ENCODE measurements at places on chromosomes 2 and 18. TPM values are rescaled to one million over a fixed set of nuclear protein-coding genes. Genes with fewer than 3 reads are reported as not detected.

Gene GAD1
- total RNA-seq = 13.3 TPM

Gene SEPTIN10
- total RNA-seq = 0.14 TPM

Gene CFAP65
- total RNA-seq = not detected

Gene MC5R
- total RNA-seq = not detected

Gene VWA3B
- not detected for total RNA-seq

Gene FBXO41
- 33.8 TPM for total RNA-seq

Gene HOXD1
- not detected for total RNA-seq

DNA sequence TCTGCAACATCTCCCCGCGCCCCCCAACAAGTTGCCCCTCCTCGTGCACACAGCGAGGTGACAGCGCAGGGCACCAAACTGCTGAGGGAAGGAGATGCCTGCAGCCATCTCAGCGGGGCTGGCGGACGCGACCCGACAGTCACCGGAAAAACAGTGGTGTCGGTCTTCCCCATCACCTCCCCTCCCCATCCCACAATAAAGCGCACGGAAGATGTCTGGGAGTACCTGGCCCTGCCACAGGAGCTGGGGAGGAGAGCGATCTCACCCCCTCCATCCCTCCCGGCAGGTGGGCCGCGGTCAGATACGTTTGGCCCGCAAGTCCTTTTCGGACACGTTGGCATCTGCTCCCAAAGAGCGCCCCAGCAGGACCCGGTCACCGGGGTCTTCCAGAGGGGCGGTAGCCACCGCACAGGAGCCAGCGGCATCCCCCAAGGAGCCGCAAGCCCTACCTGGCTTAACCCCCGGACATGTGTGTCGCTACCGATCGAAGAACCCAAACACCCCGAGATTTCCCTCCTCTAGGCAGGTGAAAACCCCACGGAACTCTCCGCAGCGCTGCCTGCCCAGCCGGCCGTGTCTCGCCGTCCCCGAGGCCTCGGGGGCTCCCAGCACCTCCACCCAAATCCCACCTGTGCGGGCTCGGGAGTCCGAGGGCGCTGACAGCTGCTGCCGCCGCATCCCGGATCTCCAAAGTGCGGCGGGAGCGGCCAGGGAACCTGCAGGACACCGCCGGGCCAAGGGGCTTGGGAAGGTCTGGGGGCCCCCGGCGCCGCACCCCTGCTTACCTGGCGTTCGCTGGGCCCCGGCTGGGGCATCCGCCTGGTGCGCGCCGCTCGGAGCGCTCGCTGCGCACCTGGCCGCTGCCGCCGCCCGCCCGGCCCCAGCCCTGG, 657 bp downstream of the ATP8B1 start:
- DNase-seq = peak; percentile 63
- H3K4me3 ChIP-seq = peak overlapping the region; percentile 81
- H3K27ac ChIP-seq = peak overlapping the region; percentile 34
- H3K4me1 ChIP-seq = peaks cover 10% of the 10 kb centered on the region

DNA sequence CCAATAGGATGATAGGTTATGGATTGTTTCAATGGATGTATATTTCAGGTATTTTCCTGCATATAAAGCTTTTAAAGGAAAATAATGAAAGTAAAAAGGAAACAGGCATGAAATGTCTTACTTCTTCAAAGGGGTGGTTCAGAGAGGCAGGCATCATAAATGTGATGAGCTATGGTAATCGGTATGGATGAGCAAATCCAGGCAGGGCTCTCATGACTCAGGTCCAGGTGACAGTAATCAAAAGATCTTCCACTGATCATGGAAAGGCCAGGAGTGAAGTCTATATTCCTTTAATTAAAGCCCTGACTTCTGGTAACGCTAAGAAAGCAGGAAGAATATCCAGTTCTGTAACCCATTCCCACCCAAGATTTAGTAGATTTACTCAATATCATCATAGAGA, 48.7 kb upstream of the RGPD4 start:
- H3K27ac ChIP-seq = no peak overlapping the region
- no peak overlapping the region for H3K4me3 ChIP-seq
- no peaks in the 10 kb centered on the region for H3K27me3 ChIP-seq
- H3K4me1 ChIP-seq = no peaks in the 10 kb centered on the region
- DNase-seq = no peak

DNA sequence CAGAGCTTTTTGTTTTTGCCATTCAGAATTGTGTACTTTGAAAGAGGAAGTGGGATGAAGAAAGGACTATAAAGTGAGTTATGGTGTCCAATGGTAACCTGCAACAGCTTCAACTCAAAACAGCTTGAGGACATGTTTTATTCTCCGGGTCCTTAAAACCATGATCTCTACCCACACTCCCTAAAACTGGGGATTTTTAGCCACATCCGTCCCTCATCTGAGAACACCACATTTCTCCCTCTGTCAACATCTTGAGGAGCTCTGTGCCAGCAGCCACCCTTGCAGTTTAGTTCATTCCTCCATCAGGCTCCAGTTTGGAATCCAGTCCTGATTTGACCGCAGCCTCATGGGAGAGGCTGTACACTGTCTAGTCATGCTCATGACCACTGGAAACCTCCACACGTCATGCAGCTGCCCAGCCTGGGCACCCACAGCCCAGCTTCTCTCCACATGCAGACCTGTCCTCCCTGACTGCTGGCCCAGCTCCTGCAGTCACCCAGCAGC, 62.6 kb downstream of the C18orf63 start:
- H3K27ac ChIP-seq = peak overlapping the region; percentile 79
- no peaks in the 10 kb centered on the region for H3K36me3 ChIP-seq
- H3K27me3 ChIP-seq = no peaks in the 10 kb centered on the region
- H3K4me3 ChIP-seq = peak overlapping the region; percentile 47
- H3K4me1 ChIP-seq = peaks cover 32% of the 10 kb centered on the region
- DNase-seq = peak; percentile 86

DNA sequence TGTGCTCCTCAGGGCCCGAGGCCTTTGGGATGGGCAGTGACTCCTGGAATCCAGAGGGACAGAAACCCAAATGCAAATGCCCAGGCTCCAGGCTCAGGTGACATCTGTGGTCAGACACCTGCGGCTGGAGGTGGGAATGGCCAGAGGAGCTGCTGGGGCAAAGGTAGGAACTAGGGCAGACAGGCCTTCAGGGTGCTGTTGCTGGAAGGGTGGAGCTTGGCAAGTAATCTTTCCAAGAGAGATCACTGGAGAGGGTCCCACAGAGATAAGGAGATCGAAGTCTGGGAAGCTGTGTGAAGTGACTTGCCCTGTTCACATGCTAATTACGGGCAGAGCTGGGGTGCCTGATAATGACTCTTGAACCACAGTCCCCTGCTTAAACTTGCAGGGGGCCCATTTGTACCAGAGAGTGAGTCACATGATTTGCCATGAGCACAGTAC, 82.4 kb downstream of the ACAA2 start:
- H3K36me3 ChIP-seq = no peaks in the 10 kb centered on the region
- H3K4me1 ChIP-seq = no peaks in the 10 kb centered on the region
- no peak for DNase-seq

DNA sequence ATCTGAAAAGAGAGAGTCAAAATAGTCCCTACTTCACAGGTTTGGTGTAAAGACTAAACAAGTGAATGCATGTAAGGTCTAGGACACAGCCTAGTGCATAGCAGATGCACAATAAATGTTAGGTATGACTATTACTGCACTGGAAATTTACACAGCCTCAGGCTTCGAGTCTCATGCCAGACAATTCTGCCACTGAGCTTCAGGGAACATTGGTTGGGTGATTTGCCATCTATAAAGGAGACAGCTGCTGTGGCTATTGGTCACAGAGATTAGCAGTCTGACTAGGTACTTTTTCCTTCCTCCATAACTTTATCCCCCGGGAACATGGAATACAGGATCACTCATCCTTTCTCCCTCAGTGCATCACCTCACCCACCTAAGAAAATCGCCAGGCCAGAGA, 89.2 kb downstream of the FAM124B start:
- peaks cover 19% of the 10 kb centered on the region for H3K27me3 ChIP-seq
- no peaks in the 10 kb centered on the region for H3K36me3 ChIP-seq
- H3K4me1 ChIP-seq = peaks cover 6% of the 10 kb centered on the region
- no peak for DNase-seq
- no peak overlapping the region for H3K4me3 ChIP-seq

- H3K4me1 ChIP-seq = peaks cover 26% of the 10 kb centered on the region
- H3K36me3 ChIP-seq = peaks cover 42% of the 10 kb centered on the region
- DNase-seq = no peak
- no peaks in the 10 kb centered on the region for H3K27me3 ChIP-seq
Observed at GRCh38 chr18:79511271-79511670, 115.5 kb downstream of the NFATC1 start.

DNA sequence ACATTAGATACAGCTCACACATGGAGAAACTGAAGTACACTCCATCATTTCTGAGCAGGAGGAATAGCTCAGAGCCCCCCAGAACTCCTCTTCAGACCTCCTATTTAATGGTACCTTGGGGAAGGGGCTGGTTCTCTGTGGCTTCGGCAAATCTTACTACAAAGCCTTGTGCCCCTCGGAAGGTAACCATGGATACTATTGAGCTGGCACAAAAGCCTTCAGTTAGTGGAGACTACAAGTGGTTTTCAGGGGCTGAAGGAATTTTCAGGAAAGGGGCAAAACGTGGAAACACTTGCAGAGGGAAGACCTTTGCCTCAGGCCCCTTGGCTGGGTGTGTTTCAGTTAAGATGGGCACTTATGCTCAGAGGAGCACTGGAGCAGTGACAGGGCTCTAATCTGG, 1.1 kb upstream of the FAM237A start:
- no peak for DNase-seq
- H3K27ac ChIP-seq = no peak overlapping the region
- no peaks in the 10 kb centered on the region for H3K36me3 ChIP-seq
- no peaks in the 10 kb centered on the region for H3K4me1 ChIP-seq

DNA sequence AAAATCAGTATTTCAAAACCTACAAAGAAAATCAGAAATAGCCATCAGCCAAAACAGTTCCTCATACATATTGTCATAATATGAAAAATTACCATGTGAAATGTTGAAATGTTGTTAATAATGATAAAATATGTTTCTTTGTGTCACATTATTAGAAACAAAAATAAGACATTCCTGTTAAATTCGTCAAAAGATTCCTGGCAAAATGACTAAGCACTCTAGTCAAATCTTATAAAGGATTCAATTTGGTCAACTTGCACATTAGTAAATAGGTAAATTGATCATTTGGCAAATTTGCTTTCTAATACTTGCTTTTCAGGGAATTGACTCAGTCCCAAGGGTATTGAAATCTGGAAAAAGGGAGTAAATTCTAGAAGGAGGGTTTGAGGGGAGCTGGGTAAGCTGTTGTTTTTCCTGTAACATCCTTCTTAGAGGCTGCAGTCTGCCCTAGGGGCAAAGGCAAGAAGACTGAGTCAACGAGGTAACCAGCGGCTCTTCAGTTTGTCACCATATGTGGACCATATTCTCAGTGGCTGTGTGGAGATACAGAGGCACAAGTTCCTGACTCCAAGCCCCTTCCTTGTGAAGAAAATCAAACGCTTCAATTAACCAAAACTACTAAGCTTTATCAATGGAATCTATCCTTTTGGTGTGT, 482.3 kb downstream of the TNS1 start:
- no peaks in the 10 kb centered on the region for H3K36me3 ChIP-seq
- no peaks in the 10 kb centered on the region for H3K4me1 ChIP-seq
- no peak overlapping the region for H3K4me3 ChIP-seq
- peaks cover 4% of the 10 kb centered on the region for H3K27me3 ChIP-seq
- no peak for DNase-seq

GRCh38 chr18:47174545-47175116, 1.5 kb downstream of the IER3IP1 start:
- no peak for DNase-seq
- no peak overlapping the region for H3K4me3 ChIP-seq
- no peak overlapping the region for H3K27ac ChIP-seq
- H3K4me1 ChIP-seq = peaks cover 2% of the 10 kb centered on the region
- peaks cover 2% of the 10 kb centered on the region for H3K27me3 ChIP-seq

DNA sequence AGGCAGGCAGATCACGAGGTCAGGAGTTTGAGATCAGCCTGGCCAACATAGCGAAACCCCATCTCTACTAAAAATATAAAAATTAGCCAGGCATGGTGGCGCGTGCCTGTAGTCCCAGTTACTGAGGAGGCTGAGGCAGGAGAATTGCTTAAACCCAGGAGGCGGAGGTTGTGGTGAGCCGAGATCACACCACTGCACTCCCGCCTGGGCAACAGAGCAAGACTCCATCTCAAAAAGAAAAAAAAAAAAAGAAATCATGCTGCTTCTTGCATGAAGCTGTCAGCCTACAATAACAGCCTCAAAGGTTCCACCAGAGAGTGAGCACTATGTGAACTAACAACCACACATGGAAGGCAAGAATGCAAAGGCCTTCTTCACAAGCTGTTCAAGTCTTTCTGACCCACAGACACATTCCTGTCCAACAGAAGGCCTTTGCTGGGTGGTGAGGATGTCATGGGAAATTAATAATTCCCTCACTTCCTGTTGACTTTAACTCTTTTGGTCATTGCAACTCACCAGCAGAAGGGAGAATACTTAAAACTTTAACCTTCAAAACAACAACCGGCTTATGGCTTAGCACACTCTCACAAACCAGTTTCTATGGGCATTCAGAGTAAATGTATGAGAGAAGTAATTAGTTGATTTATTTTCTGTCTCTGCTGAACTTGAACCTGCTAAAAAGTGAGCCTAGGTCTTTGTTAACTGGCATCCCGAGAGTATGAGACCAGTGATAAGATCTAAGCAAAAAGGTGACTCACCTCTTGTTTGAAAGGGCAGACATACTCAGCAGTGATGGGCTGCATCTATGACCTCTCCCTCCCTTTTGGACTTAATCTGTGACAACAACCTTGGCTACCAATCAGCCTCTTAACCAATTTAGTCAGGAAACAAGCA, 11.8 kb downstream of the PLEKHM3 start:
- peaks cover 23% of the 10 kb centered on the region for H3K4me1 ChIP-seq
- H3K4me3 ChIP-seq = peak overlapping the region; percentile 3
- peak overlapping the region; percentile 20 for H3K27ac ChIP-seq
- no peaks in the 10 kb centered on the region for H3K36me3 ChIP-seq

DNA sequence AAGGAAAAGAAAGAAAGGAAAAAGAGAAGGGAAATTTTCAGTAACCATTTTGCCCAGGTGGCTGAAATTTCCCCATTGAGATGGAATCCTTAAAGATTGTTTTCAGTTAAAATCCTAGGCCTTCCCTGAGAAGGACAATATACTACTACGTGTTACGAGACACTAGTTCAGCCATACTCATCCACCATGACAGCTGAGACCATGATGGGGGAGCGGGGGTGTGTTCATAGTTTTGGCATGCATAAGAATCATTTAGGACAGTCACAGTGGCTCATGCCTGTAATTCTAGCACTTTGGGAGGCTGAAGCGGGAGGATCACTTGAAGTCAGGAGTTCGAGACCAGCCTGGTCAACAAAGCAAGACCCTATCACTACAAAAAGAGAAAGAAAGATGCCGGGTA, 28.0 kb downstream of the PLA2R1 start:
- no peaks in the 10 kb centered on the region for H3K36me3 ChIP-seq
- H3K4me1 ChIP-seq = no peaks in the 10 kb centered on the region
- H3K4me3 ChIP-seq = no peak overlapping the region

DNA sequence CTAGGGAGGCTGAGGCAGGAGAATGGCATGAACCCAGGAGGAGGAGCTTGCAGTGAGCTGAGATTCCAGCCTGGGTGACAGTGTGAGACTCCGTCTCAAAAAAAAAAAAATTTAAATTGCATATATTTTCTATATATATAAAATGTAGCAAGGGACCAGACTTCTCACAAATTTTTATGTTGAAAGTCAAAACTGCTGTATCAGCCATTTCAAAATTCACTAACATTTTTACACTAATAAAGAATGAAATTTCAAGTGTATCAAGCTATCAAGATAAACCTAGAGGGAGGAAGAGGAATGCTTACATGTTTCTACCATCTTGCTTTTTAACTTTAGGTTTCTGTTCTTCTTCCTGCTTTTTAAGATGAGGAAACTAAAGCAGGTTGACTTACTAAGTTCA, 464.0 kb downstream of the KCNJ3 start:
- H3K4me3 ChIP-seq = no peak overlapping the region
- no peak for DNase-seq
- H3K4me1 ChIP-seq = no peaks in the 10 kb centered on the region
- H3K36me3 ChIP-seq = no peaks in the 10 kb centered on the region
- no peaks in the 10 kb centered on the region for H3K27me3 ChIP-seq
